ENCODE measurements at places on chromosomes 5 and 9. TPM values are rescaled to one million over a fixed set of nuclear protein-coding genes. Genes with fewer than 3 reads are reported as not detected.

Gene NTRK2
- 8.2 TPM for total RNA-seq

Gene DHFR
- 11.1 TPM for total RNA-seq

Gene KLF9
- 52.6 TPM for total RNA-seq

Gene LCN12
- total RNA-seq, result 2.9 TPM

Gene TLX3
- not detected for total RNA-seq

Gene INSL4
- total RNA-seq, result not detected

Gene THBS4
- 32.9 TPM for total RNA-seq

Gene CHSY3
- total RNA-seq, result 0.57 TPM

DNA sequence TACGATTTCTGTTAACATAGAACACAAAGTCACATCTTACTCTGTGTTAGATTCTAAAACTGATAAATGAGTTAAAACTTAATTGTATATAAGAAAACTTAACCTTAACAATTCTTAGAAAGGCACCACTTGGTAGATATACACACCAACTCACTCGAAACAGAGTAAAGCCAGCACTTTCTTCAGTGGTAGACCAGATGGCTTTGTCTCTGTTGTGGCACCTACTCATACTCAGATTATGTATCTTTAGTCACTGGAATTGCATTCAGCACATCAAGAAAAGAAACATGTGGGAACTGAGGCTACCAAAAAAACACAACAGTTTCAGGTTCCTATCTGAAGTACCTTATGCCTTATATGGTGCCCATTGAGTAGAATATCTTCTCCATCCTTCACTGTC is 192.5 kb downstream of the ZNF608 start:
- DNase-seq, result no peak

GRCh38 chr9:75152416-75152815 is 64.1 kb downstream of the OSTF1 start:
- DNase-seq, result no peak

- DNase-seq, result peak; percentile 82
Measured at GRCh38 chr5:157744051-157745011, 819 bp downstream of the LSM11 start.

DNA sequence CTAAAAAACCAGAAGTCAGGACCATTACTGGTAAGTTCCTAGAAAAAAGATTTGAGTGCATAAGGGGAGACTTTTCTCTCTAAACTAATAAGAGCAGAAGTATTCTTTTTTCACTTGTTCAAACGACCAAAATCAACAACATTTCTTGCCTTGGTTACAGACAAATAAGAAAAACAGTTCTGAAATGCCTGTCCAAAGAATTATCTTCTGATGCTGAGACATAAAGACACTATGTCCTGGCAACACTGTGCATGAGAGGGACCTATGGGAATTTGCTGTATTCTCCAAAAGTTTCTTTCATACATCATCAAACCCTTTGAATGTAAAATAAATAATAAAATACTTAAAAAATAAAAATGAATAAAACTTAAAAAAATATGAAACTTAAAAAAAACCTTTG is 50.4 kb downstream of the ZNF474 start:
- no peak for DNase-seq

GRCh38 chr9:120263836-120264235 is 316.1 kb downstream of the CDK5RAP2 start:
- no peak for DNase-seq

- DNase-seq, result no peak
Measured at GRCh38 chr9:20084125-20084524, 295.3 kb upstream of the SLC24A2 start.

GRCh38 chr5:63686938-63687337 is 275.3 kb downstream of the HTR1A start:
- DNase-seq, result no peak

DNA sequence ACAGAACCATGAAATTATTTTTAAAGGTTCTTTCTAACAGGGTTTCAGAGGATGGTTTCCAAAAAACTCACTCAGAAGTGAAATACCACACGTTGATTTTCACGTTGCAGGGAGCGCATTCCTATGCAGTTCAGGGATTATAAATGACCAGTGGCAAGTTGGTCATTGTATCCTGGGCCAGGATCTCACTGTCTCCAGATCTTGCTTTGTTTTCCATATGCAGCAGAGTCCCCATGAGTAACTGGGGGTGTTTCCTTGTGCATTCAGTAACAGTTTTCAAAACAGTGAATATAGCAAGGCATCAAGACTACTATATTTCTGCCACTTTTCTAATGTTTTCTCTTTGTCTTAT is 1064.9 kb upstream of the DMAC1 start:
- no peak for DNase-seq

DNA sequence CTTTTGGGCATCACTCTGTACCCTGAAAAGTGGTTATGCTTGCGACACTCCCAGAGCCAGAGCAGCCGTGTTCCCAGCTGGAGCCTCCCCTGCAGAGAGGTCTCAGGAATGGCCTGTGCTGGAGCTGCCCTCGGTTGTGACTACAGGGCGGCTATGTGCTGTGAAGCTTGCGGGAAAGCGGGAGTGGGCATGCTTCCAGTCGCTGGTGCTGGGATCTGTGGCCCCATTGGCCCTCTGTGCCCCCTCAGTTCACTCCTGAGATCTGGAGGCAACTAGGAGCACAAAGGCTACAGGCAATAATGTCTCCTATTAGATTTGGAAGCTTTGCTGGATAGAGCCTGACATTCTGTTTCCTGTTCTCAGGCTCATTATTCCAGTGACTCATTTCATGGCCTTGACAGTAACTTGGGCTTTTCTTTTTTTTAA is 56.9 kb downstream of the GPR107 start:
- no peak for DNase-seq

GRCh38 chr5:41637424-41637823 is 127.0 kb upstream of the PLCXD3 start:
- no peak for DNase-seq

DNA sequence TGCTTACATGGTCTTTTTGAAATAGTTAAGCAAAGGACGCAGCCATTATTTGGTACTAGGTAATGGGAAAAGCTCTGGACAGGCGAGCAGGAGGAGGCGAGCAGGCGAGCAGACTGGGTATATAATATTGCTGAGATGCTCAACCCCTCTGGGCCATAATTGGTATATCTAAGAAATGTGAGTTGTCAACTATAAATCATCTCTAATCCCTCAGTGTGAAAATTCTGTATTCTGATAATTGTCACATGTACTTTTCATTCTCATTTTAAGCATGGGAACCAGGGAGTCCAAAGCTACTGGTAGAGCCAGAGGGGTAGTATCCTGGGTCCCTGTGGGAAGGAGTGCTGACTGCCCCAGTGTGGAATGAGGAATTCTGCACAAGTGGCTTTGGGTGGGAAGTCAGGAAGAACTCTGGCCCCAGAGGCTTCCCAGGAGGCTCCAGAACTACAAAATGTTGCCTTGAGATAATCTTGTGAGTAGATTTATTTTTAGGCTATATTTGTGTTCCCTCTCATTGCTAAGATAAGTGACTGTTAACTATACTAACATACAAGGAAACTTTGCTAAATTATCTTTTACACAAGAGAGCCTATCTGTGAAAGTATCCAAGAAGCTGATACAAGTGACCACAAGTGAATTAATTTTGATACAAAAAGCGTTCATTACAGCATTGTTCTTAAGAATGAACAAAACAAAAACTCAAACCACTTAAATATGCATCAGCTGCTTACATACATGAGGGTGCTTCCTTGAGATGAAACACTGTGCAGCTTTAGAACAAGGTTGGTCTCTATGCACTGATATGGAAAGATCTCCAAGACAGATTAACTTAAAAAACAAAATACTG is 70.5 kb upstream of the TNFAIP8 start:
- no peak for DNase-seq

DNA sequence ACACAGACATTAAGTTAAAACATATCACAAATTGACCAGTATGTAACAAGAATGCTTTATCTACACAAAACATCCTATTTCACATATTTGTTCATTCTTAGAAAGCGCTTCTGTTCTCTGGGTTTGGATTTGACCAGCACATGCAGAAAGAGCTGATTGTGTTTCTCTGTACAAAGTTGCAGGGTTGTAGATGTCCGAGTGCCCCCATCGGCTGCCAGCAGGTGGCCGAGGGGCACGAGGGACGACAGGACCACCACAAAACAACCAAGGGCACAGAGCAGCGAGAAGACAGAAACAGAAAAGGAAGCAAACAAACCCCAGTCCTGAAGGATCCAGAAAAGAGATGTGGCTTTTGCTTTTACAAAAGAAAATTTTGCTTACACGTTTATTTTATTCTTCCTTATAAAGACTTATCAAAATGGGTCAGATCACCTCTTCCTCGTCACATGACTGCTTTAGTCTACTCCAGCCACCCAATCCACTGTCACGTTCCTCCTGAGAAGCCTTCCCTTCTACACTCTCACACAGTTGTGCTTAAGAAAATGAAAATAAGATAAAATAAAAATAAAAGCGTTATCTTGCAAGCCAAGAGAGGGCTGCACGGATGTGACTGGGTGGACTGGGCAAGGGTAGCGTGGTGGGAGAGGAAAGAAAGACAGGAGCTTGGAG is 9.5 kb downstream of the OTP start:
- no peak for DNase-seq

DNA sequence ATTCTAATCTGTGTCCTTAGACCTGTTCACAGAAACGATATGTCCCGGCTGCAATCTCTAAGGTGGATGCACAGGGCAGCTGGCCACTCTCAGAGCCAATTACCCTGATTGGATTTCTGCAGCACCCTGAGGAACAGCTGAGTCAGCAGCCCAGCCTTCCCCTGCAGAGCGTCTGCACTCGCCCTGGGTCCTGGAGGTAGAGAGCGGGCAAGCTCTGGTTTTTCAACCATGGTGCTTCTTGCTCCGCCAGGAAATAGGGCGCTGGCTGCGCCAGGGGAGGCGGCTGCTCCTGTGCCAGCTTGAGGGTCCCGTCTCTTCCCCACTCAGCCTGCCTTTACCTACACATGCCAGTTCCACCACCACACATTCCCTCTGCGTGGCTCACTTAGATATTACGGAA is 19.2 kb downstream of the NDUFS6 start:
- DNase-seq, result peak; percentile 34

- DNase-seq, result no peak
Measured at GRCh38 chr9:2857564-2858198, 13.8 kb upstream of the PUM3 start.

DNA sequence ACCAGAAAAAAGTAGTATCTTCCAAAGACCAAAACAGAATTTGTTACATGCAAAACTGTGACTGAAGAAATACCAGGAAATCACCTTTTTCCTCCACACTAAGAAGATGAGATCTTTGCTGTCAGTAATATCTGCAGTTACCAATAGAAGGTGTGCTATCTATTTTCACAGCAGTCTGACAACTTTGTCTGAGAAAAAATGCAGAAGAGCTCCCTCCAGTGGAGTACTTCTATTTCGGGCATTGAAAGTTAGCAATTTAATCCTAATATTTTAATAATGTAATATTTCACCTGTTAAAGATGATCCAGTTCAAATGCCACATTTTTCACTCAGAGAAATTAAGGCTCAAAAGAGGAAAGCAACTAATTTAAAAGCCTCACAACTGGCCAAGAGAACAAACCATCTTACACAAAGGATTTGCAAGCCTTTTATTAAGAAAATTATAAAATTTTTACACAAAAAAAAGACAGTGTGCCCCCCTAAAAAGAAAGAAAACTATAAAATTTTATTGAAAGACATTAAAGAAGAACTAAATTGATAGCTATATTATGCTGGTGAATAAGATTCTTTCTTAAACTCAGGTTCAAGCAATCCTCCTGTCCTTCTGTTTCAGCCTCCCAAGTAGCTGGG is 50.6 kb downstream of the DEPDC1B start:
- DNase-seq, result no peak

DNA sequence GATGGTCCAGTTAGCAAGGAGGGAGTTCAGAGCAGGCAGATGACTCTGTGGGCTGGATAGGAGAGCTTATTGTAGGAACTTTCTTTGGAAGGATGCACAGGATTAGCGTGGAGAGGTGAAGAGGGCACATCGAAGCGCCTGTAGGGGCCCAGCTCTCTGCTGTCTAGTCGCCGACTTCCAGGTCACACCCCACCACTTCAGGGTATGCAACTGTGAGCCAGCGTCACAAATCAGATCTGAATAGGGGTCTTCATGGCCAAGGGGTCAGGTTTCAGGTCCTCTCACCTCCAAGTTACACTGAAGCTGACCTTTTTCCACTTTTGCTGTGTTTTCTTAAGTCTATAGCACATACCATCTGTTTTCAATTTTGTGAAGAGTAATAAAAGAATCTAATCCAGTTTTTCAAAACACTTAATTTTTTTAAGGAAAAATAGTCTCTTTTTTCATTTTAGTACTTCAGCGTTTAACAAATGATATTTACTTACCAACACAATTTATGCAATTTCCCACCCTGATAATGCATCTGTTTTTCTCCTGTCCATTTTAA is 364.2 kb upstream of the CLINT1 start:
- no peak for DNase-seq

DNA sequence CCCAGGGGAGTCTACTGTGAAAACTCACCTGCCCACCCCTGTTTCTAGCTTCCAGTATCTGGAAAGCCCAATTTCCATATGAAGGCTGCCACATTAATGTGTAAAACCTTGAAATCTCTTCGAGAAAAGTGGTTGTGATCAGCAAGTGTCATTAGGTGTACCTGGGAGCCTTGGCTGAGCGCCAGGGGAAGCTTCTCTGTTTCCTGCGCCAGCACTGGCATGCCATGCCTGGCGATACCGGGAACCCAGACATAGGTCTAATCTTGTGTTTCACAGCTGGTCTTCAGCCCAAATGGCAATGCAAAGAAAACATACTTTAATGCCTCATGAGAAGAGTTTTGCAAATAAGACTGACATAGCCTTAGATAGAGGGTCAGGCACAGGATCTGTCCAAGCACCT is 101.6 kb downstream of the TENT4A start:
- DNase-seq, result no peak
